ENCODE measurements at places on chromosomes 5 and 9. TPM values are rescaled to one million over a fixed set of nuclear protein-coding genes. Genes with fewer than 3 reads are reported as not detected.
A peak's percentile ranks its signal among the peaks of the same experiment; 100 is the strongest.

The ZNF346 gene
- 17.7 TPM for total RNA-seq

The INSL4 gene
- 0.33 TPM for total RNA-seq

The NSA2 gene
- total RNA-seq: 96.6 TPM

The AUH gene
- 16.8 TPM for total RNA-seq

DNA sequence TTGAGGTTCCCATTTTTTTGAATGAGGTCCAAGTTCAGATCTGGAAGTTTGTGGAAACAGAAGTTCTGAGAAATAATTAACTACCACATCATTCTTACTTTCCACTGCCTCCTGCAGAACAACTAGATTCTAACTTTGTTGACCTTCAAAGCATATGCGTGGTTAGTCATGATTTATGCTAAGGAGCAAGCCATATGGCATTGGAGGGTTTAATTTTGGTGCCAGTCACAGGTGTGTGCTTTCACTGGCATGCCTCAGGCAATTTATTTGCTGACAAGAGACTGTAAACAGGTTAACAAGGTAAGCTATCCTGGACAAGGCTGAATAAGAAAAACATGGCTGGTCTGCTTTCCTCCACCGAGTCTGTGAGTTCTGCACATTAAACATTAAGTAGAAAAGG, 31.5 kb downstream of the HMHB1 start:
- DNase-seq: no peak

DNA sequence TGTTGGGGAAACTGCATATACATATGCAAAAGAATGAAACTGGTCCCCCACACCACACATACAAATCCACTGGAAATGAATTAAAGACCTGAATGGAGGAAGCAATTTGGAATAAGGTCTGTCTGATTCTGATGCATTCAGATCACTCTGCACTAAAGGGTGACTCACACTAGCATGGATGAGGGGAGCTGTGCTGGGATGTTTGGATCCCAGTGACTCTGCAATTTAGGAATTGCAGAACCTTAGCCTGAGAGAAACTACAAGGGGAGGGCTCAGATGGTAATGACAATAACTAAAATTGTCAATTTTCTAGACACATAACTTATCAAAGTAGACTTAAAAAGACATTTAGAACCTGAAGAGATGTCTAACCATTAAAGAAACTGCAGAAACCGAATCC, 312.0 kb downstream of the CDK5RAP2 start:
- DNase-seq: peak; percentile 10

- no peak for DNase-seq
These were observed 276.3 kb downstream of the SAXO1 start for GRCh38 chr9:18756712-18757125.

DNA sequence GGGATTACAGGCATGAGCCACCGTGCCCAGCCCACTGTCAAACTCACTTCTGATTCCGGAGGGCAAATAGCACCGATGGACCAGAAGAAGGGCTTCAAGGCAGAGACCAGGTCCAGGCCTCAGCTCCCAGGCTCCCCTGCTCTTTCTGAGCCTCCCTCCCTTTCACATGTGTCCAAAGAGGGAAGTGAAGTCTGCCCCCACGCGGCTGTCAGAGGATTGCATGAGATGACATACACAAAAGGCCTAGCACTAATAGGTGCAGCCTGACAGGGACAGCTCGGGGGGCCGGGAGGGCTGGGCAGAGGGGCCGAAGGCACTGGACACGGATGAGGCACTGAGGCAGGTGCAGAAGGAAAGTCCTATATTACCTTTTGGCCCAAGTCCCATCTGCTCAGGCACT, 16.1 kb downstream of the FBP1 start:
- peak; percentile 34 for DNase-seq

GRCh38 chr5:156879665-156880285, 29.7 kb downstream of the PPP1R2B start:
- DNase-seq: no peak

DNA sequence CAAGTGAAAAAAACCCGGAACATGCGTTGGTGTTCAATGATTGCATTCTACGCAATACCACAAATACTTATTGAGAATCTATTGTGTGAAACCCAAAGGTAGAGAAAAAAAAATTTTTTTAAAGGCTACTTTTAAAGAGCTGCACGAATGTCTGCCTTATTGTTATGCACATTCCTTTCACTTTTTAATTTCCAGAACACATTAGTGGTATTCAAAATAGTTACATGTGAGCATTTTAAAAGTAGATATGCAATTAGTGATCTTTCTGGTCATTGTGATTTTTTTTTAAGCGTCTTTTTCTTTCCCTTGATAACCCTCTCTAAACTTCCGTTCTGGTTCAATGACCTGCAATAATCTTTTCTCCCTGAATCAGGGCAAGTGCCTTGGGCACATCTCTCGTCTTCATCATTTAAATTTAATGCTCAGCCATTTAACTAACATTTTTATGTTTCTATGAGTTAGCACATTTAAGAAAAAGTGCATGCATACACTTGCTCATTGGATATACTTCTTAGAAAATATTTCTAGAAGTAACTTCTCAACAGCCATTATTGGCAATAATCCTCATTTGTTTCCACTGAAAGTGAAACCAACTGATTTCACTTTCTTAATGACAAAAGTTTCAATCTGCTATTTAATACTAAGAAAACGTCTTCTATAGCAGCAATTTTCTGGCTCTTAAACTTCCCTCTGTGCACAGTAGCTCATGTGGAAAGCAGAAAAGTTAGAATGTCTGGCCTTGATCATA, 80.3 kb downstream of the CDH6 start:
- no peak for DNase-seq

GRCh38 chr9:98839724-98840123, 32.3 kb downstream of the GALNT12 start:
- DNase-seq: no peak

DNA sequence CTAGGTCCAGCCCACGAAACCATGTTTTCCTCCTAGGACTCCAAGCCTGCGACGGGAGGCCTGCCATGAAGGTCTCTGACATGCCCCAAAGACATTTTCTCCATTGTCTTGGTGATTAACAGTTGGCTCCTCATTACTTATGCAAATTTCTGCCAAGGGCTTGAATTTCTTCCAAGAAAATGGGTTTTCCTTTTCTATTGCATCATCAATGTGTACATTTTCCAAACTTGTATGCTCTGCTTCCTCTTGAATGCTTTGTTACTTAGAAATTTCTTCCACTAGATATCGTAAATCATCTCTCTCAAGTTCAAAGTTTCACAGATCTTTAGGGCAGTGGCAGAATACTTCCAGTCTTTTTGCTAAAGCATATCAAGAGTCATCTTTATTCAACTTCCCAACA, 1792.7 kb upstream of the CDH9 start:
- no peak for DNase-seq

GRCh38 chr5:112106878-112107277, 312.2 kb downstream of the EPB41L4A start:
- peak; percentile 28 for DNase-seq

DNA sequence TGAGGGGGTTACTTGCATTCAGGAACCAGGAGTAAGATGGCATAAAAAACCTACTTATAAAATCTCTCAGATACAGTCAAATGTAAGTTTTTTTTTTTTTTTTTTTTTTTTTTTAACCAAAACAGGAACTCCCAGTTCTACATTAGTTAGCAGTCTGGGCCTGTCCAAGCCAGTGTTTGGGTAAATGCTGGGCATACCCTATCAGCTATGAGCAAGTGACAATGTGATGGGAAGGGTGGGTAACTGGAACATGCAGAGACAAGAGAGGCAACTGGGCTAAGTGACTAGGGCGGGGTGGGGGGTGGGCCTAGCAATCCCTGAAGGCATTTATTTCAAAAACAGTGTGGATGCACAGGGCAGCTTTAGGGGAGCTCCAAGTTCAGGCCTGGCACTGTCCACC, 2.3 kb downstream of the NMRK1 start:
- no peak for DNase-seq

- no peak for DNase-seq
These were observed 17.7 kb downstream of the BRD8 start for GRCh38 chr5:138160706-138161105.
